Small intestine (tissue), 16 donors: ENCODE measurements at places on chromosomes 1 and 21. TPM values are rescaled to one million over a fixed set of nuclear protein-coding genes. Genes with fewer than 3 reads are reported as not detected.

The RPL22 gene
- polyA plus RNA-seq, result 207 TPM

DNA sequence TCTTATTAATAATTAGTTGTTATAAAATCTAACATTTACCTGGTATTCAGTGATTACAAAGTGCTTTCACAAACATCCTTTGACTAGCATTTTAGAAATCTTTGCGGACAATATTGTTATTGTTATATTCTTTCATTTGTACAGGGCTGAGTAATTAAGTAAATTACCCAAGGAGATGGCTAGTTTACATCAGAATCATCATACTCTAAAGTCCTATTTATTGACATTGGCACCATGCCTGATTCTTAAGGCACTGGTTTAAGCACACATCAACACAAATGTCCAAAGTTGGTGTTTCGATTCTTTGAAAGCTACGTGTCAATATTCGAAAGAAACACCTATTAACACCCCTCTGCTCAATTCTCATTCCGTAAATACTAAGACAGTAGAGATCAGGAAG lies 424.6 kb upstream of the CHRM3 start:
- no peak for DNase-seq

GRCh38 chr1:150874455-150875196 lies 1.8 kb downstream of the ARNT start:
- DNase-seq, result no peak

DNA sequence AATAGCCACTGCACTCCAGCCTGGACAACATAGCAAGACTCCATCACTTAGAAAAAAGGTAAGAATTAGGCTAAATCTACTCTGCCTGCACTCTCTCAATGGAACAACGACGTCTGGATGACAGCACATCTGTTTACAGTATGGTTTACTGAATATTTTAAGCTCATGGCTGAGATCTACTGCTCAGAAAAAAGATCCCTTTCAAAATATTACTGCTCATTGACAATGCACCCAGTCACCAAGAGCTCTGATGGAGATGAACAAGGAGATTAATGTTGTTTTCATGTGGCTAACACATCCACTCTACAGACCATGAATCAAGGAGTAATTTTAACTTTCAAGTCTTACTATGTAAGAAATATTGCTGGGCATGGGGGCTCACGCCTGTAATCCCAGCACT lies 58.0 kb downstream of the SLC27A3 start:
- DNase-seq, result no peak

DNA sequence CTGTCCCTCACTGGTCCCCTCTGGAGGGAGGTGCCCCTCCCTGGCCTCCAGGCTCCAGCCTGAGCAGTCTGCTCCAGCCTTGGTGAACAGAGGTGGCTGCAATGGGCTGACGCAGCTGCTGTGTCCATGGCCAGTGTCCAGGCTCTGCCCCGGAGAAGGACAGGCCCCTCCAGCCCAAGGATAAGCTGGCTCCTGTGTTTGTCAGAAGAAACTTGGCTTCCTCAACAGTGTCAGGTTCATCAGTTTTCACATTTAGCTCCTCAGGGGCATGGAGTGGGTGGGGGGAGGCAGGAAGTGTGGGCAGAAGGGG lies 402.8 kb downstream of the MATN1 start:
- no peak for DNase-seq

DNA sequence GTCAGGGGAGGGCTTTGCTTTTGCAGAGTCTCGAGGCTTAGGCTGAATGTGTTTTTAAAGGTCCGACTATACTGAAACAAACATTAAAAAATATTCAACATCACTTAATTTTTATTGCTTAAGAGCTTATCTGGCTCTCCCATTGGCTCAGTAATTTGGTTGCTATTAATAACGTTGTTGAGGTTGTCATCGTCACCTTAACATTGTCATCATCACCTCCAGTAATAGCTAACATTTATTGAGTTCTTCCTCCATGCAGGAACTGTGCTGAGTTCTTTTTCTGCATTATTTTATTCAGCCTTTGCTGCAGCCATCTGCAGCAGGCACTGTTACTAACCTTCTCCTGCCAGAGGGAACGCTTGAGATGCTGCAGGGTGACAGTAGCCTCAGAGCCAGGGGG lies 40.1 kb downstream of the ADARB1 start:
- no peak for DNase-seq

The C8B gene
- 0.45 TPM for polyA plus RNA-seq

DNA sequence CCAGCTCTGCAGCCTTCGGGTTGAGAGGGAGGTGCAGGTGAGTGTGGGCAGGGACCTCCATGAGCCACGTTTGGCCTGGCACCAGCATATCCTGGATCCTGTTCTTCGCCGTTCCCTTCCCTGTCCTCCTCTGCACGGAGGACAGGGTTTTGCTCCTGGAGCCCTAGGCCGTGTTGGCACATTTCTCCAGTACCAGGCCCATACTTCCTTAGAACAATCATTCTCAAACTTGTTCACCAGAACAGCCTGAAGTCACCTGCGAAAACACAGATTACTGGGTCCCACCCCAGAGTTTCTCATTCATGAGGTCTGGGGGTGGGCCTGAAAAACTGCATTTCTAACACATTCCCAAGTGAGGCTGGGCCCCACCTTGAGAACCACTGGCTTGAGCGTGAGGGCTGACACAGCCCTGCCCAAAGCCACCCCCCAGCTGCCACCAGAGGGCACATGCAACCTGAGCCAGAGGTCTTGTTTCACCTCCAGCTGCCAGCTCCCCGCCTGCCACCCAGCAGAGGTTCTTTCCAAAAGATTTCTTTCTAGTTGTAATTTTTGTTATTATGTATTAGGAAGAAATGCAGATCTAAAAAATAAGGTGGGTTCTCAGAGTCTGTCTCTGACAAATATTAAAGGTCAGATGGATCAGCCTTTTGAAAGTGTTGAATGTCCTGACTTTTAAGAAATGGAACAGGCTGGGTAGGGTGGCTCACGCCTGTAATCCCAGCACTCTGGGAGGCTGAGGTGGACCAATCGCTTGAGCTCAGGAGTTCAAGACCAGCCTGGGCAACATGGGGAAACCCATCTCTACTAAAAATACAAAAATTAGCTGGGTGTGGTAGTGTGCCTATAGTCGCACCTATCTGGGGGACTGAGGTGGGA lies 39.6 kb upstream of the LDLRAP1 start:
- peak; percentile 59 for DNase-seq

The BSND gene
- polyA plus RNA-seq, result not detected

DNA sequence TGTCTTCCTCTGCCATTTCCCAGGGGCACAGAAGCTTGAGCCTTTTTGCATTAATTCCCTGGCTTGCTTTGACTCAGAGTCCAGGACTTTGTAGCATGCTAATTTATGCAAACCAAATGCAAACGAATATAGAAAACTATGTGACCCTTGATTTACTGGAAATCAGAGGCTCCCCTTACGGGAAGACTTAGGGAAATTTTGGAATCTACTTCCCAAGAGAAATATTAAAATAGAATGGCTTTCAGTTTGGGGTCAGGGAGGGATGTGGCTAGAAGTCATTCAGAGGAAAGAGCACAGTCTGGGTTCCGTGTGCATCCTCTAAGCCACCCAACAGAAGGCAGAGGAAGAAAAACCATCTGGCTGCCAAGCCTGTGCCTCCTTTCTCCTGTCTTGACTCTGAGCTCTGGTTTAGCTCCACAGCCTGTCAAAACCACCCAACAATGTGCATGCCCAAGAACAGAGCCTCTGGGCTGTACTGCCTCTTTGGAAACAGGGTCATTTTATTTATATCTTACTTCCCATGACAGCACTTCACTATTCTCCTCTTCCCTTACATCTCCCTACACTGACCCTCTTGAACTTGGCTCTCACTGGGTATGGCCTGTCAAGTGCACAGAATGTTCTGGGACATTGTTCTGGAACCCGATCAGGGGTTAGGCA lies 30.1 kb downstream of the ATF3 start:
- no peak for DNase-seq

DNA sequence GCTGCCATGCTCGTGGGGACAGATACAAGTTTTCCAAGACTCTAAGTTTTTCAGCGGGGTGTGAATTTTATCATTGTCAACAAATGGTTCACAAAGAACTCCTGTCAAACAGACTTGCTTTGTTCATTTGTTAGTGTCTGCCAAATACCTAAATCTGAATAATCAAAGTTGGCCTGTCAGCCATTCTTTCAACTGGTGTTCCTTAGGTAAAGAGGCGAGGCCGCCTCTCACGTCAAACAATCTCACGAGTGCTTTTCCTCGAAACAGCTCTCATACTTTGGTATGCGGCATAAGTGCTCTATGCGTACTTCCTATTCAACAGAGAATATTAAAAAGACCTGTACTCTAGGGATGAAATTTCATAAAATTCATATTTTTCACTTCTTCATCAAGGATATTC lies 51.4 kb upstream of the KANK4 start:
- no peak for DNase-seq

The PERM1 gene
- polyA plus RNA-seq, result 0.30 TPM

- DNase-seq, result no peak
Measured at GRCh38 chr1:117627546-117628130, 21.8 kb downstream of the TENT5C start.

DNA sequence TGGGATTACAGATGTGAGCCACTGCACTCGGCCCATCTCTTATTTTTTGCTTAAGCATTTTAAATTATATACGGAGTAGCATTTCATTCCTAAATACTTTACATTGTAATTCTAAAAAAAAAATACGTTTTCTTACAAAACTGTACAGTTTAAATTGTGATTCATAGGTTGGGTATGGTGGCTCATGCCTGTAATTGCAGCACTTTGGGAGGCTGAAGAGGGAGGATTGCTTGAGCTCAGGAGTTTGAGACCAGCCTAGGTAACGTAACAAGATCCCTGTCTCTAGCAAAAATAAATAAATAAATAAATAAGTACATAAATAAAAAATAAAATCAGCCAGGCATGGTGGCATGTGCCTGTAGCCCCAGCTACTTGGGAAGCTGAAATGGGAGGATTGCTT lies 24.6 kb downstream of the TBCE start:
- DNase-seq, result no peak

DNA sequence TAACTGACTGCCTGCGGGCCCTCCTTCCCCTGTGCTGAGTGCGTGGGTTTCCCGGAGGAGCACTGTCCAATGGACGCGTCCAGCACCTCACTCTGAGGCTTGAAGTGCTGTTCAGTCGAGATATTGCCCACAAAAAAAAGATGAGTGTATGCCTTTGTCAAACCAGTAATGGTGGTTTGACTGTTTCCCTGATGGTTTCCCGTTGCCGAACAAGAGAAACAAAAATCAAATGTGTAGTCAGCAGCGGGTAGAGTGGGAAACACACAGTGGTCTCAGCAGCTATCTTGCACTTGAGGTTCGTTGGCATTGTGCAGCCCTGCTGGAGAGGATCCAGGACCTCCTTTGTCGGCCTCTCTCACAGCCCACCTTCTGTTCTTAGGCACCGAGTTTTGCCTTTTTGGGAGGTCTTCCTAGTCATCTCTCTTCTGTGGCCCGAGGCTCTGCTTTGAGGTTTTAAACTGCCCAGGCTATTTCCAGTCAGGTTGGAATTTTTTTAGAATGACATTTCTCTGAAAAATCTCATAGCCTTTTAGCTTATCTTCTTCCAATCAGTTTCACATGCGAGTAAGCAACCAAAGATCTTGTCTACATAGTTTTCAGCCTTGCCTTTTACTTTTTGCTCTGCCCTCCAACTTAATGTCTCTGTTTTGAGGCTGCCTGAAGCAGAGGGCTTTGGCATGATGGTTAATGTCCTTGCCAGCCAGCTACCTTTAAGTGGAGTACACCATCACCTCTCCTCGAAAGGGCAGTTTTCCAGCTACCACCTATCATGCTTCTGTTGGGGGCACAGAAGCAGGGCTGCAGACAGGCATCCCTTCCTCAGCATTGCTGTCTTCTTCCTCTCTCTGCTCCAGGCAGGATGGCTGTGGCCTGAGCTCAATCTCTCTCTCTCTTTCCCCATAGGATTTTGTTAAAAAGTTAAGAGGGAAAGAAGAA lies 132.3 kb downstream of the URB2 start:
- no peak for DNase-seq

The FH gene
- polyA plus RNA-seq, result 69.4 TPM

DNA sequence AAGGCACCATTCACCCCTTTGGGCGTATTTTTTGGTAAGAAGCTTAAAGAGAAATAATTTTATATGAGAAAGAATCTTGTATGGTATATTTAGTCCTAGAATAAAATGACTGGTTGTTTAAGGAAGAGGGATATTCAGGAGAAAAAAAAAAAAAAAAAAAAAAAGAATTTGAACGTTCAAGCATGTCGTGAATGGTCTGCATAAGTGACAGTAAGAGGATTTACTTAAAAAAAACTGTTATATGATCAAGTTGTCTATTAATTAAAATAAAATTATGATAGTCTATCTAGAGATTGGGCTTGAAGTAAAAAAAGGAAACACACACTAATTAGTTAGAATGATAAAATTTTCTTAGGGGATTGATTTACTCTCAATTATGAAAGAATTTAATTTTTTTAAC lies 11.7 kb upstream of the OR14I1 start:
- no peak for DNase-seq

DNA sequence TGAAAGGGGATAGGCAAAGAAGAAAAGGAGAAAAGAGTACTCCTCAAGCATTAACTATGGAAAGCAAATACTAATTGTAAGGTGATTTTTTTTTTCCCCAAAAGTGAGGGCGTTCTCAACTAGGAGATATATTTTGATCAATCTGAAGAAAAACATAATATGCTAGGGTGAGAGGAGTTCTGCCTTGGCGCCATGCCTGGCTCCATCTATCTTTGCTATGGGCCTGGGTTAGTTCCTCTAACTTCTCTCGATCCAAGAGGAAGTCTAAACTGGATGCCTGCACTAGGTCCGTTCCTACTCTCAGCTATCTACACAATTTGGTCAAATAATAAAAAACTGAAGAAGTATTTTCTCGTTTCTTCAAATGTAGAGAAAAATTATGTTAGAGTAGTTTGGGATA lies 20.5 kb downstream of the CNN3 start:
- DNase-seq, result no peak

The SFN gene
- polyA plus RNA-seq, result 67.8 TPM

DNA sequence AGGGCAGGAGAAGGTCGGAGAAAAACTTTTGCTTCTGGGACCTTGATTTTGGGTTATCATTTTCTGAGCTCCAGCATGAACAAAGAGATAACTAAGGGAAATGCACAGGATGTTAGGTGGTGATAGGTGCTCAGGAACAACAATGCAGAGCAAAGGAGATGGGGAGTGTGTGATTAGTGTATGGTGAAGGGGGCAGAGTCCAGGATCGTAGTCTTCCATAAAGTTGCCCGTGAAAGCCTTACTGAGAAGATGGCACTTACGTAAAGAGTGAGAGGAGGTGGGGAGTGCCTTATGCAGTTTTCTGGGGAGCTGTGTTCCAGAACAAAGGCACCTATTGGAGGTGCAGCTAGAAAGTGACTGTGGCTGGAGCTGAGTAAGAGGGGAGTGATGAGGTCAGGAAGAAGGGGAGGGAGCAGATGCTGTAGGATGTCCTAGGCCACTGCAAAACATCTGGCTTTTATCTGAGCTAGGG lies 11.6 kb downstream of the KCNK1 start:
- peak; percentile 49 for DNase-seq

GRCh38 chr1:87951852-87952251 lies 623.2 kb downstream of the LMO4 start:
- DNase-seq, result no peak

The ELF3 gene
- polyA plus RNA-seq, result 708 TPM

GRCh38 chr21:14613486-14614224 lies 67.5 kb upstream of the SAMSN1 start:
- DNase-seq, result no peak

The HTR6 gene
- polyA plus RNA-seq, result 0.03 TPM
